ENCODE measurements at places on chromosomes 5 and 9. TPM values are rescaled to one million over a fixed set of nuclear protein-coding genes. Genes with fewer than 3 reads are reported as not detected.

Gene RASEF
- total RNA-seq = 0.09 TPM

Gene PCDHGB1
- 7.6 TPM for total RNA-seq

Gene CTSV
- total RNA-seq = 10.2 TPM

Gene SCGB3A2
- total RNA-seq = not detected

Gene ESM1
- total RNA-seq = not detected

Gene ANXA2R
- total RNA-seq = 1.4 TPM

Gene IRGM
- total RNA-seq = not detected

Gene NPDC1
- total RNA-seq = 81.4 TPM

Gene PRKAA1
- 114 TPM for total RNA-seq

Gene GDF9
- total RNA-seq = 0.32 TPM

Gene C5orf63
- total RNA-seq = 2.2 TPM

Gene ADAMTS12
- 0.76 TPM for total RNA-seq

Gene RABEPK
- total RNA-seq = 32.7 TPM

Gene NKD2
- total RNA-seq = 22.9 TPM

Gene PLAC8L1
- 1.9 TPM for total RNA-seq

Gene DMRT3
- not detected for total RNA-seq

Gene ACTBL2
- total RNA-seq = not detected

Gene MARCHF3
- 1.1 TPM for total RNA-seq

Gene FOXD4L3
- total RNA-seq = not detected

Gene RECK
- total RNA-seq = 9.1 TPM

Gene SOX30
- not detected for total RNA-seq

Gene BRINP1
- total RNA-seq = not detected

Gene TMEM171
- 2.6 TPM for total RNA-seq

Gene CCL27
- total RNA-seq = not detected

Gene CDKN2B-AS1
- not detected for total RNA-seq

Gene FBP1
- not detected for total RNA-seq

Gene PCDHB7
- 2.3 TPM for total RNA-seq

Data from A673 (cell line).